ENCODE measurements at places on chromosomes 3 and 15.

DNA sequence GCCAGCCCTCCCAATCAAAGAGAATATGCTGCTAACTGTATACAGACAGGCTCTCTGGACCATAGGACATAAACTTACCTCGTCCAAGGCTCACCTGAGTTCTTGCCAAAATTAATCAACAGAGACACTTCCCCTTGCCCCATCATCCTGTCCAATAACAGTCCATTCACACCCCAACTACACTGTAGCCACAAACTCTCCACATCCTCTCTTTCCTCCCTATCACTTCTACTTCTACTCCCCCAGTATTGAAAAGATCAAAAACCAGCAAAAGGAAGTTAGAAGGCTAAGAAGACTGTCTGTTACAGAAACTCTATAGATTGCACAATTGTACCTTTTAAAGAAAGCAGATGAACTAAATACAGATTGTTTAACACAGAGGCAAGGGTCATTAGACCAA is 133.5 kb upstream of the STT3B start:
- H3K36me3 ChIP-seq: no peaks in the 10 kb centered on the region
- no peak overlapping the region for H3K4me3 ChIP-seq
- DNase-seq: no peak
- H3K27me3 ChIP-seq: no peaks in the 10 kb centered on the region
- H3K27ac ChIP-seq: no peak overlapping the region
- no peaks in the 10 kb centered on the region for H3K4me1 ChIP-seq

- H3K27ac ChIP-seq: no peak overlapping the region
- H3K36me3 ChIP-seq: peaks cover 42% of the 10 kb centered on the region
- no peaks in the 10 kb centered on the region for H3K27me3 ChIP-seq
- no peak overlapping the region for H3K4me3 ChIP-seq
- H3K4me1 ChIP-seq: peaks cover 17% of the 10 kb centered on the region
- no peak for DNase-seq
Observed at GRCh38 chr15:67100801-67101581, 35.6 kb downstream of the SMAD3 start.

- no peak overlapping the region for H3K27ac ChIP-seq
- H3K4me1 ChIP-seq: peaks cover 7% of the 10 kb centered on the region
- H3K27me3 ChIP-seq: no peaks in the 10 kb centered on the region
- no peak overlapping the region for H3K4me3 ChIP-seq
- H3K36me3 ChIP-seq: no peaks in the 10 kb centered on the region
- DNase-seq: no peak
Observed at GRCh38 chr15:45586125-45586524, 1.1 kb upstream of the BLOC1S6 start.

DNA sequence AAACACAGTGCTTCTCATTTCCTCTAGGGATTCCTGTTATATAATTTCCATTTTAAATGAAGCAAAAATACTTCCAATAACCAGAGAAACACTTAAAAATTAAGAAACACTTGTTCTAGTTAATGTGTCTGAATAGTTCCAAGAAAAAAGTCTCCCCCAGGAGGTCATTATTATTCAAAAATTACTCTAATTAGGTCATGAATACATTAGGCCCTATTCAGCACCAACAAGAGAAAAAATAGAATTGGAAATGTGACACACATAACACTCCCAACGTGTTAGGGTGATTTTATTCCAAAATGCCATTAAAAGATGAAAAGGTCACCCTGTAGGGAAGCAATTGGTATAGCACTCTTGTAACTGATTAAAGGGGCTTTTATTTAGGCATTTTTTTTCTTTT is 382.1 kb downstream of the TUSC7 start:
- H3K4me3 ChIP-seq: no peak overlapping the region
- no peaks in the 10 kb centered on the region for H3K27me3 ChIP-seq
- H3K4me1 ChIP-seq: no peaks in the 10 kb centered on the region
- H3K36me3 ChIP-seq: no peaks in the 10 kb centered on the region

DNA sequence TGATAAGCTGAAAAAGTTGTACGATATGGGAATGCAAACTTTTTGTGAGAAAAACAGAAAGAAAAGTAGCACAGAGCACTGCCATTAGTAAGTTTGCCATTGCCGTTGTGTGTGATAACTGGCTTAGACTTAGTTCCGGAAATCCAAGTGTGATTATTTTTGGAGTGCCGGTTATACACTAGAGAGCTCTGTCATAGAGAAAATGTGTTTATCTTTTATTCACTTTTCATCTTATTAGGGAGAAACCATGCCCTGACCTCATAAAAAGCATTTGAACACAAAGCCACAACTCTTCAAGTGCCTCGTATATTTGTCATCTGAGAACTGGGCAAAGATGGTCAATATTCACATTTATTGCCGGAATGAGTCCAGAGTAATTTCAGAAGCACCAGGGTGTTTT is 36.1 kb downstream of the CTDSPL start:
- no peak for DNase-seq
- no peaks in the 10 kb centered on the region for H3K27me3 ChIP-seq
- H3K36me3 ChIP-seq: no peaks in the 10 kb centered on the region
- no peak overlapping the region for H3K4me3 ChIP-seq
- no peak overlapping the region for H3K27ac ChIP-seq

- DNase-seq: no peak
- peaks cover under 1% of the 10 kb centered on the region for H3K36me3 ChIP-seq
- H3K4me3 ChIP-seq: no peak overlapping the region
- H3K4me1 ChIP-seq: no peaks in the 10 kb centered on the region
- H3K27me3 ChIP-seq: no peaks in the 10 kb centered on the region
Observed at GRCh38 chr3:108183971-108184370, 38.3 kb downstream of the IFT57 start.

DNA sequence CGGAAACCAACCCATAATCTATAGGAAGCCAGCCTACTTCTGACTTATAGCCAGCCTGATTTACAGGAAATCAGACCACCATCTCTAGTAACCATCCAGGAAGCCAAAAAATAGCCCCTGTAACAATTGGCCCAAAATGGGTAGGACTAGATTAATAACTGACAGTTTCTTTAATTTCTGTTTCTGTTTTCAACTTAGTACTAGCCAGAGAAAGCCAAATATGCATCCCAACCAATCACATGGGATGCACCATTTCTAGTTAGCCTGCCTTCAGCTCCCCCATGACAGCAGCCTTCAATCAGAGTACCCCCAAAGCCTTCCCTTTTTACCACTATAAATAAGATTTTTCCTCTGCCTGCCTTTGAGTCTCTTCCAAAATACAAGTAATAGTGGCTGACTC is 239.1 kb upstream of the GADL1 start:
- DNase-seq: no peak
- H3K27ac ChIP-seq: no peak overlapping the region
- no peaks in the 10 kb centered on the region for H3K27me3 ChIP-seq
- no peaks in the 10 kb centered on the region for H3K4me1 ChIP-seq

GRCh38 chr3:130341388-130341787 is 4.1 kb upstream of the COL6A5 start:
- peaks cover 31% of the 10 kb centered on the region for H3K27me3 ChIP-seq
- DNase-seq: no peak
- no peak overlapping the region for H3K27ac ChIP-seq
- H3K36me3 ChIP-seq: no peaks in the 10 kb centered on the region

GRCh38 chr3:193800138-193801043 is 207.4 kb downstream of the OPA1 start:
- H3K4me3 ChIP-seq: no peak overlapping the region
- H3K27ac ChIP-seq: no peak overlapping the region
- no peaks in the 10 kb centered on the region for H3K36me3 ChIP-seq
- H3K4me1 ChIP-seq: peaks cover 2% of the 10 kb centered on the region
- no peaks in the 10 kb centered on the region for H3K27me3 ChIP-seq
- DNase-seq: no peak

- H3K4me1 ChIP-seq: peaks cover 2% of the 10 kb centered on the region
- no peaks in the 10 kb centered on the region for H3K36me3 ChIP-seq
- H3K4me3 ChIP-seq: no peak overlapping the region
- no peaks in the 10 kb centered on the region for H3K27me3 ChIP-seq
- DNase-seq: no peak
Observed at GRCh38 chr15:66925721-66926120, 139.7 kb upstream of the SMAD3 start.

DNA sequence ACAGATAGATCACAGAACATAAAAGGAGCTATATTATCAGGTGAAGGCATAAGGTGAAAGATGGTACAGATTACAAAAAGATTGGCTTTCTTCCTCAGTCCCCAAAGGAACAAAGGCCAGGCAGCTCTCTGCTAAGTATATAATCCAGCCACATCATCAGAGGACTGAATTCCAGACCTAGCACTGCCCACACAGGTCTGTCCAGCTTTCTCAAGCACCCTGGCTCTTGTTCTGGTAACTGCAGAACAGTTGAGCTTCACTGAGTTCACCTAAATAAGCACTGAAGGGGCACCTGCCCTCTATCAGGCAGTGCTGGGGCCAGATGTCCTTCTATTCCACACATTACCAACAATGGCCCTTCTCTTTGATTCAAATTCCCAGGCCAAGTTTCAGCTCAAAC is 6.3 kb downstream of the DUOXA1 start:
- H3K4me3 ChIP-seq: no peak overlapping the region
- no peak for DNase-seq
- H3K4me1 ChIP-seq: no peaks in the 10 kb centered on the region
- H3K27me3 ChIP-seq: peaks cover 3% of the 10 kb centered on the region
- no peaks in the 10 kb centered on the region for H3K36me3 ChIP-seq
- no peak overlapping the region for H3K27ac ChIP-seq

- H3K36me3 ChIP-seq: no peaks in the 10 kb centered on the region
- H3K4me3 ChIP-seq: no peak overlapping the region
- H3K4me1 ChIP-seq: no peaks in the 10 kb centered on the region
- DNase-seq: no peak
Observed at GRCh38 chr15:29942143-29942542, 119.9 kb upstream of the TJP1 start.

GRCh38 chr3:41352510-41352909 is 153.2 kb downstream of the CTNNB1 start:
- no peak overlapping the region for H3K4me3 ChIP-seq
- no peaks in the 10 kb centered on the region for H3K36me3 ChIP-seq
- no peak for DNase-seq
- no peaks in the 10 kb centered on the region for H3K27me3 ChIP-seq
- no peak overlapping the region for H3K27ac ChIP-seq

DNA sequence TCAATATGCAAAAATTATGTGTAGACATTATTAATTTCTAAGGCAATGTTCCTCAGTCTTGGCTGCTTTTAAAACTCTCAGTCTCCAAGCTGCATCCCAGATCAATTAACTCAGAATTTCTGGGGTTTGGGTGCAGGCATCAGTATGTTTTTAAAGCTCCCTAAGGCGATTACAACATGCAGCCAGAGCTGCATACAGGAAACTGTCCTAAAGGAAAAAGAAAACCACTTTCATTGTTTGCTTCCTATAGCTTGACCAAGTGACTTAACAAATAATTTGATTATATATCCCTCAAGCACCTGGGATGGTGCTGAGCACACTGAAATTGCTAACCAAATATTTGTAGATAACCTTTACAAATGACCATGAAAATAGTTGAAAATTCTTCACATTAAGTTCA is 194.7 kb downstream of the DTWD1 start:
- H3K4me1 ChIP-seq: no peaks in the 10 kb centered on the region
- H3K27ac ChIP-seq: no peak overlapping the region
- H3K36me3 ChIP-seq: no peaks in the 10 kb centered on the region
- no peak overlapping the region for H3K4me3 ChIP-seq
- no peaks in the 10 kb centered on the region for H3K27me3 ChIP-seq

DNA sequence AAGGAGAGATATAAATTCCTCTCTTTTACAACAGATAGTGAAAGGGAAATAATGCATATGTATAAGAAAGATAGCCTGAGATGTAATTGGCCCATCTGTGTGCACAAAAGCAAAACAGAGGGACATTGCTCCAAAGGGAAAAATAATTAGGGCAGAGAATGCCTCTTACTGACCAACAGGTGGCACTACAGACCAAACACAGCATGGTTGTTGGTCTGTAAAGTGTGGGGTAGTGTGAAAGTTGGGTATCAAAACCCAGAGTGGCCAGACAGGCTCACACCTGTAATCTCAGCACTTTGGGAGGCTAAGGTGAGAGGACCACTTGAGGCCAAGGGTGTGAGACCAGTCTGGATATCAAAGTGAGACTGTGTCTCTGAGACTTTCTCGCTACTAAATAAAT is 4.5 kb upstream of the TLNRD1 start:
- no peaks in the 10 kb centered on the region for H3K36me3 ChIP-seq
- no peak overlapping the region for H3K27ac ChIP-seq
- DNase-seq: no peak
- H3K4me1 ChIP-seq: peaks cover 2% of the 10 kb centered on the region
- no peak overlapping the region for H3K4me3 ChIP-seq

GRCh38 chr3:38524141-38524739 is 28.1 kb downstream of the EXOG start:
- H3K4me1 ChIP-seq: no peaks in the 10 kb centered on the region
- H3K27ac ChIP-seq: no peak overlapping the region
- H3K4me3 ChIP-seq: no peak overlapping the region
- H3K36me3 ChIP-seq: peaks cover 12% of the 10 kb centered on the region
- no peak for DNase-seq

GRCh38 chr3:112730210-112730609 is 89.3 kb upstream of the CCDC80 start:
- H3K4me1 ChIP-seq: no peaks in the 10 kb centered on the region
- H3K27me3 ChIP-seq: no peaks in the 10 kb centered on the region
- no peak for DNase-seq
- H3K36me3 ChIP-seq: no peaks in the 10 kb centered on the region
- no peak overlapping the region for H3K27ac ChIP-seq

DNA sequence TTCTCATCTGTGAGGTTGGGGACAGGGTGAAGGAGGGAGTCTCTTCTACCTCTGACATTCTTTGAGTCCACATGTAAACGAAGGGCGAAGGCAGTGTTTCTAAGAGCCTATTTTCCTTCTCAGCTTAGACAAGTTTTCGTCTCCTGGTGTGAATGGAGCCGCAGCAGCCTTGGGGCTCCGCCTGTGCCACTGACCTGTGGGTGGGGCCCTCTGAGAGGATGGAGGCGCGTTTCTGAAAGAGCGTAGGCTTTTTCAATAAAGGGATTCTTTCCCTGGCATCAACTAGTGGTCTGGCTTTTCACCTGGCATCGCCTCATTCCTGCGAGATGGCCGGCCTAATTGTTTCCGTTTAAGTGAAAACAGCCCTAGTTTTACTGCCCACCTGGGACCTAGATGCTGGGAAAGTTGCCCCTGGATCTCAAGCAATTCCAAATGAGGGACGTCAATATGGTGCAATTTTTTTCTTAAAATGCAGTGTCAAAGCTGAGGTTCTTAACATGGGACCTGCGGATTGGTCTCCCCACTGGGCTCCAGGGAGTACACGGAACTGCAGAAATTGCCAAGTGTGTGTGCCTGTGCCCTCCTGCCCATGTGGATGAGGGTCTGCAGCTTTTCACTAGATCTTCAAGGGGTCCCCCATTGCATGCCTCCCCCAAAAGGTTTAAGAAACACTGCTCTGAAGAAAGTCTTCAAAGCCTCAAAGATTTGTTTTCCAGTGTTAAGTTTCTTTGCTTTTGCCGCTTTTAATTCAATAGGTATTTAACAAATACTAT is 958 bp downstream of the GLDN start:
- no peak overlapping the region for H3K27ac ChIP-seq
- DNase-seq: no peak
- H3K36me3 ChIP-seq: no peaks in the 10 kb centered on the region
- H3K4me1 ChIP-seq: peaks cover 6% of the 10 kb centered on the region
- H3K27me3 ChIP-seq: peaks cover 4% of the 10 kb centered on the region

- no peak overlapping the region for H3K4me3 ChIP-seq
- H3K36me3 ChIP-seq: no peaks in the 10 kb centered on the region
- DNase-seq: no peak
- H3K27ac ChIP-seq: no peak overlapping the region
- H3K4me1 ChIP-seq: peaks cover 2% of the 10 kb centered on the region
Observed at GRCh38 chr3:182412066-182412465, 381.2 kb upstream of the ATP11B start.

Data from neuronal stem cell (in vitro differentiated cells).